ENCODE measurements at places on chromosomes 7 and 10.
A peak's percentile ranks its signal among the peaks of the same experiment; 100 is the strongest.

DNA sequence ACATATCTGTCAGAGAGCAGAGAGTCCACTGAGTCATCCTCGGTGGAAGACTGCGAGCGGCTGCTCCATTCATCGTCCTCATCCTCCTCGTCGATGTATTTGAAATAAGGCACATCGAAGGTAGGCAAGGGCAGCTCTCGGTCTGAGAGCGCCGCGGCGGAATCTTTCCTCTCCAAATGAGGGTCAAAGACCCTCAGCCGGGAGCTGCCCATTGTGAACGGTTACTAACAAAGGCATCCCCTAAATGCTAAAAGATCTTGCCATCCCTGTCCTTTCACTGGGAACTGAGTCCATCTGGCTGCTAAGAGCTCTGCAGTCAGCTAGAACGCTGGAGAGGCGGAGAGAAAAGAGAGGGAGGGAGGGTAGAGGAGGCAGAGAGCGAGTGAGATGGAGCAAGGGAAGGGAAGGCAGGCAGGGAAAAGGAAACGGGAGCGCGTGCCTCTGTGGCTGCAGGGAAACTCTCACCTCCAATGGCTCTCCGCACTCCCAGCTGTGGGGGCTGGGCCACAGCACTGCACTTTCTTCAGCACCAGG is 163.4 kb downstream of the RAPGEF5 start:
- peak; percentile 50 for DNase-seq

DNA sequence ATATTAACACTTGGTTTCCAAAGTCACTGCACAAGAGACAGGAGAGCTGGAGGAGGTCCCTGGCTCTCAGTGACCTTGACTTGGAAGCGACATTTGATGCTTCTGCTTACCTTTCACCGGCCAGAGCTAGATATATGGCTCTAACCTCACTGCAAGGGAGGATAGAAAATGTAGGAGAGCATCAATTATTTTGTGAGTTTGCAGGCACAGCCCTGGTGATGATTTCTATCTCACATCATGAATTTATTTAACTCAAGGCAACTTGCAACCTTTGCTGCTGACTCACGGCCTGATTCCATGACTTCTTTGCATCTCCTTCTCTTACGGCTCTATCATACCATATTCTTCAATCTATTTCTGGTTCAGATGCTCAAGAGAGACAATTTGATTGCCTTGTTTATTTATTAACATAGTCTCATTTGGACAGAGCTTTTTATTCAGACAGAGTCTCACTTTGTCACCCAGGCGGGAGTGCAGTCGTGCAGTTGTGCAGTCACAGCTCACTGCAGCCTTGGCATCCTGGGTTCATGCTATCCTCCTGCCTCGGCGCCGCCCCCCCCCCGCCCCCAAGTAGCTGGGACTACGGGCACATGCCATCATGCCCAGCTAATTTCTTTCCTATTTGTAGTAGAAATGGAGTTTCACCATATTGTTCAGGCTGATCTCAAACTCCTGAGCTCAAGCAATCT is 196.0 kb downstream of the REEP3 start:
- no peak for DNase-seq

GRCh38 chr10:29987471-29987870 is 71.9 kb downstream of the JCAD start:
- no peak for DNase-seq

- no peak for DNase-seq
Observed at GRCh38 chr7:142359694-142360279, 101.9 kb upstream of the PRSS58 start.

DNA sequence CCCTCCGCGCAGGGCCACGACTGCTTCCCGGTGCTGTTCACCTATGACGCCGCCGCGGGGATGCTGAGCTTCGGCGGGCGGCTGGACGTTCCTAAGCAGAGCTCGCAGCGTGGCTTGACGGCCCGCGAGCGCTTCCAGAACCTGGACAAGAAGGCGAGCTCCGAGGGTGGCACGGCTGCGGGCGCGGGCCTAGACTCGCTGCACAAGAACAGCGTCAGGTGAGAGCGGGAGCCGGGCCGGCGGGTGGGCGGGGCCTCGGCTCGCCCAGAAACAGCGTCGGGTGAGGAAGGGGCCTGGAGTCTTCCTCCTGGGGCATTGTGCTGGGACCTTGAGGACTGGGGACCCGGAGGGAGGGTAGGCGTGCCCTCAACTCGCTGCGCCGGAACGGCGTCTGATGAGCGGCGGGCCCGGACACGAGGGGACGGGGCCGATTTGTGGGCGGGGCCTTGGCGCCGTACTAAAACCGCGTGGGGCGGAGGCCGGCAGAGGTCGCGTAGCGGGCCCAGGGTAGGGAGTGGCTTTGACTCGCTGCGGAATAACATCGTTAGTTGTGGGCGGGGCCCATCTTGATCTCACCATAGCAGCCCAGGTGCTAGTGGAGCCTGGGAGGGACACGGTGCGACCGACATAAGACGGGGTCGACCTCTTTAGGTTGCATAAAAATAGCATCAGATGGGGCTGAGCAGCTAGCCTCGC is 15.6 kb downstream of the PDAP1 start:
- DNase-seq: peak; percentile 80

GRCh38 chr10:122276611-122277208 is 5.6 kb downstream of the BTBD16 start:
- DNase-seq: no peak

DNA sequence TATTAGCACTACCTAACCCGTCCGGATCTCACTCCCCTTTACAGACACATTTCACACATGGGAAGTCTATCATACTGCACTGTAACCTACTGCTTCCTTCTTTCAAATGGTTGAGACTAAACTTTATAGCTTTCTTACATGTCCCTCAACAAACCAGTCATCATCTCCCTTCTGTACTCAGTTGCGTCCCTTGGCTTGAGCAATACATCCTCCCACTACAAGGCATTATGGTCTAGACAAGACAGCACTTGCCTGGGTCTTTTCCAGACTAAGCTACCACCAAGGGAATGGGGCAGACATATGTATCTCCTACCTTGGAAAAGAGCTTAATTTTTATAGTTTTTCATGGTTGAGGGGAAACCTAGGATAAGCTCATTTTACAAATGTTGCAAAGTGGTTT is 575.2 kb downstream of the KCNMA1 start:
- DNase-seq: no peak

- DNase-seq: no peak
Observed at GRCh38 chr10:59012839-59013238, 163.6 kb upstream of the PHYHIPL start.

GRCh38 chr7:28055161-28055544 is 125.4 kb downstream of the JAZF1 start:
- no peak for DNase-seq

- DNase-seq: no peak
Observed at GRCh38 chr7:17937506-17938120, 2.7 kb downstream of the SNX13 start.

GRCh38 chr10:79159785-79160184 is 91.0 kb downstream of the ZMIZ1 start:
- no peak for DNase-seq

GRCh38 chr7:37054624-37055241 is 330.4 kb upstream of the AOAH start:
- no peak for DNase-seq

DNA sequence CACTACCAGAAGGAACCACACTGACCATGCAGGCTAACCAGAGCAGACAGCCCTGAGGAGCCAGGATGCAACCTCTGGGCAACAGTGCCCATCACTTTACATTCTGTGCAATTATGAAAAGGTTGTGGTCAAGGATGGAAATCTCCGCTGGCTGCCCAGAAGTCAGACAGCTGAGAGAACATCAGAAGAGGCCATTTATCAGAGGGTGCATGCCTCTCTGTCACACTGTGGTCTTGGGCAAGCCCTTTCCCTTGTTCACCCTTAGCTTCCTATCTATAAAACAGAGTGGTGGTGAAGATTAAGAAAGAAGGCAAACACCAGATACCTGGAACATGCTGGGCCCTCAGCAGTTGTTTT is 120.7 kb upstream of the GDF10 start:
- DNase-seq: no peak

GRCh38 chr7:98669329-98670000 is 52.4 kb downstream of the NPTX2 start:
- DNase-seq: no peak

GRCh38 chr10:69268761-69269416 is 9.4 kb upstream of the HK1 start:
- DNase-seq: no peak

DNA sequence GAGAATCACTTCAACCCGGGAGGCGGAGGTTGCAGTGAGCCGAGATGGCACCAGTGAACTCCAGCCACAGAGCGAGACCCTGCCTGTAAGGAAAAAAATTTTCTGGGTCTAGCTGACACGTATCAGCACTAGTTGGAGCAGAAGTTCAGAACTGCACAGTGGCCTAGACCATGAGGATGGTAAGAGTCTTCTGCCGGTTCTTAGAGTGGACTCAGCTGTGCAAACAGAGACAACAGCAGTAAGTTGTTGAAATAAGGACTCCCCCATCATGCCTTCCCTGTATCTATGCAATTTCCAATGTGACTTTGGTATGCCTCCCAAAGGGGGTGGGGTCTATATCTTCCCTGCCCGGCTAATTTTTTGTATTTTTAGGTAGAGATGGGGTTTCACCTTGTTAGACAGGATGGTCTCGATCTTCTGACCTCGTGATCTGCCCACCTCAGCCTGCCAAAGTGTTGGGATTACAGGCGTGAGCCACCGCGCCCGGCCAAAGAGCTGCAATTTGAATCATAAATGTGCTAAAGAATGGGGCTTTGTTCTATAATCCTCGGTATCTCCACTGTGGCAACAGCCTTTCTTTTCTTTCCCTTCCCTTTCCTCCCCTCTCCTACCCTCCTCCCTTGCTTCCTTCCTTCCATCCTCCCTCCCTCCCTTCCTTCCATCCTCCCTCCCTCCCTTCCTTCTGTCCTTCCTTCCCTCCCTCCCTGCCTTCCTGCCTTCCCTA is 14.5 kb upstream of the RNF216 start:
- no peak for DNase-seq

DNA sequence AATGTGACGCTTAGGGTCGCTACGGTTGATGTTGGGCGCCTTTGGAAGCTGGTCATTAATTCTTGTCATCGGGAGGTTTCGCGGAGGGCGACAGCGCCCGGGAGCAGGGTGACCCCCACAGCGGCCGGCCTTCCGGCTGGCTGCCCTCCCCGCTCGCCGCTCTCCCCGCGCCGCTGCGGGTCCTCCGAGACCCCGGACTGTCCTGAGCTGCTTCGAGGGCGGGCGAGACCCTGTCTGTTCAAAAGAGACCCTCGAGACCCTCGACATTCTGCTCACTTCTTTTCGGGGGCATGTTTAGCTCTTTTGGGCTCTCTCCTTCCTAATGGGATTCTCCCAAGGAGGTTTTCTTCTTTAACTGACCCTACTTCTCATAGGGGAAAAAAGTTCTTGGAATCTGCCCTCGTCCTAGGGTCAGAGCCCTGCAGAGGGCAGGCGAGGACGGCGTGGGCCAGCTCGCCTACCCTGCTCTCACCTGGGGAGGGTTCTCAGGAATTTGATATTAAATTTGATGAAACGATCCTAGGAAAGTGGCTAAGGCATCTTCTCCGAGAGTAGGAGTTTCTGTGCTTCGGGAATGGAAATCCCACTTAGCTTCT is 257.0 kb downstream of the OTUD1 start:
- no peak for DNase-seq

DNA sequence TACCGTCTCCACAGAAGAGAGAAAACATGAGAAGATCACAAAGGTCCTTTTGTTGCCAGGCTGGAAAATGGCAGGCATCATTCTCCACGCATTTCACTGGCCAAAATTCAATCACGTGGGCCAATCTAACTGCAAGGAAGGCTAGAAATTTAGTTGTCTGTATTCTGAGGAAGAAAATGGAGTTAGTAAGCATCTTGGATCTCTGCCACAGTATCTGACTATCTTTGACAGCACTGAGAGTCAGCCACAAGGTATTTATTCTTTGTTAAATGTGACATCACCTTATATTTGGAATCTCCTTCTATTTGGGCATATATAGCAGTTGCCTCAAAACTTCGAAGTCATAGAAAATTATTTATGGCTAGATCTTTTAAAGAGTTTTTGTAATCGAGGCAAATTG is 213.9 kb downstream of the NSUN6 start:
- no peak for DNase-seq

DNA sequence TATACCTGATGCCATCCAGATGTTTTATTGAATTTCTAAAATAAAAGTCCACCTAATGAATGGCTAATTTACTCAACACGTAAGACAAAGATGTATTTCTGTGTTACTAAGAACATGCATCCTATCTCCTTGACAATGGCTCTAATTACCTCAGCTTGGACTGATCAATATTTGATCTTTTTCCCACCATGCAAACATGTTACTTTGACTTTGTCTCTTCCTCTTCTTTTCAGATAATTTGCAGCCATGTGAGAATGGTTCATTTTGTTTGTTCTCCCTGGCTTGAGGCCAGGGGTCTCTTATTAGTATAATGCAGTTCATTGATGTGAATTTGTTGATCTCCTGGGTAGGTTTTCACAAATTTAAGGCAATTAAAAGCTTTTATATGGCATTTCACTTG is 302.1 kb downstream of the ADK start:
- DNase-seq: no peak

DNA sequence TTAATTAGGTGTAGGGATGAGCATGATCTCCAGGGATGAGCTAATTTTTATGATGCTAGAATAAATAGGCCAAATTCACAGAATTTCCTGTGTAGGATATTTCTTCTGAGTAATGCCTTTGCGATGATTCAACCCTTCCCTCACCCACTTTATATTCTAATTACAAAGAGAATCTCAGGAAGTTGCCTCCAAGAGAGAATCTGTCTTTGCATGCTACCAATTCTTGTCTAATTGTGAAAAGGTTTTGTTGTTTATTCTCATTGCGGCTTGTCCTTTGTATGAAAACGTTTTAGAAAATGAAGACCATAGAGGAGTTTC is 6.3 kb downstream of the C7orf57 start:
- no peak for DNase-seq

DNA sequence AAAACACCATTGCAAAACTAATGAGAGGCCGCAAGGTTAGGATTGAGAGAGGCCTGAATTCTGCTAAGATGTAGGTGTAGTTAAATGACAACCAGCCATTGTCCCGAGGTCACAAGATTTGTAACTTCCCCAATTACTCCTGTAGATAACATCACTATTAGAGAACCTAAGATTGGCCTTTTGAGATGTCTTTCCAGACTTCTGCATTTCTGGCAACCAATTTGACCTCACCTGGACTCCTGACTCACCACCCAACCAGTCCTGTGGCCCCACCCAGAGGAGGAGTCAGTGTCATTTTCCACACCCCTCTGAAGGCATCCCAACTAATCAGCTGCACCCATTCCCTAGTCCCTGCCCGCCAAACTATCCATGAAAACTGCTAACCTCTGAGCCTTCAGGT is 115.7 kb downstream of the PRKAG2 start:
- DNase-seq: no peak

GRCh38 chr10:46539596-46540411 is 16.7 kb downstream of the GPRIN2 start:
- no peak for DNase-seq

- no peak for DNase-seq
Observed at GRCh38 chr10:121845044-121845784, 82.6 kb downstream of the ATE1 start.

- DNase-seq: no peak
Observed at GRCh38 chr7:14287398-14287797, 297.9 kb upstream of the ETV1 start.

Measured in NCI-H2107 (cell line).